COR-L47 (cell line): ENCODE measurements at places on chromosomes 1 and 21.

DNA sequence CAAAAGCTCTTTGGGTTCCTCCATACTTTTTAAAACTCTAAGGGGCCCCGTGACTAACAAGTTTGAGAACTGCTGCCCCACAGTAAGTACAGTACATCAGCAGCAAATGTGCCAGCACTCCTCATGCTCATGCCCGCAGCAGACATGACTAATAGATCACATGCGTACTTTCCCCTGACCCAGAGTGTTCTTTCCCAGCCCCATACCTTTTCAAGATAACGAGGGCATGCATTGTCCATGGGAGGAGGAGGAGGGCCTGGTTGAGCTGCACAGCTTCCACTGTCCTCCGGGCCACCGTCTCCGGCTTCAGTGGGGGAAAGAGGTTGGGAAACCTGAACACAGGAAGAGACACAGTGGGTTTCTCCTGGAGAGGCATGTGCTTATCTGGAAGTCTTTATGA lies 45.5 kb downstream of the DHRS3 start:
- DNase-seq, result no peak

DNA sequence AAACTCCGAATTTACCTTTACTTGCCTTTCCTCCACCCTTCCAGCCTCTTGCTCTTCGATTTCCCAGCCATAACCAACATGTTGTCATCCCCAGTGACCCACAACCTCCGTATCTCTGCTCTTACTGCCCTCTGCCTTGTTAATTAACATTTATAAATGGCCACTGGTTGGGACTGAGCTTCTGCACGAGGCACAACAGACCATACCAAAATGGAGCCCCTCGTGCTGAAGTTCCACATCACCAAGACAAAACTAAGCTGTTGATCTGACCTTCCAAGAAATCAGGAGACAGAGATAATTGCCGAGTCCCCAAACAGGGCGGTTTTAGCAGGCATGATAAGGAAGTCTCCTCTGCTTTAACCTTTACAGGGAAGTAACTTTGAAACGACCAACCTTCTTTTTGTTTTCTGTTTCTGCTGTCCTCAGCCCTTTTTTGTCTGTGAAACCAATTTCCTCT lies 71.9 kb downstream of the NMNAT2 start:
- DNase-seq, result no peak

DNA sequence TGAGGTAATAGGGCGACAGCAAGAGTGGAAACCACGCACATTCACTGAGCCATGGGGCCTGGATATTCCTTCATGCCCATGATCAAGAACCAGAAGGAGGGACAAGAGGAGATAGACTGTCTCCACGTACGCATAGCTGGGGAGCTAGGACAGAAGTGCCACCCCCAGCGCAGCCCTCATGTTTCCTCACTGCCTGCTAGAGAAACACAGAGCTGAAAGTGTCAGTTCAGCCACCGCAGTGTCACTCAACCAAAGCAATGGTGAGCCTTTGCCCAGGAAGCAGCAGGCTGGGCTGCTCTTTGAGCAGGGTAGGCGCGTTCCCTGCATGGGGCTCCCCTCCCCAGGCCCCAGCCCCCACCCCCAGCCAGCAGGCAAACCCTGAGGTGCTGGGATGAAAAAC lies 68.5 kb downstream of the STUM start:
- no peak for DNase-seq

- DNase-seq, result no peak
These were observed 14.8 kb downstream of the CD2 start for GRCh38 chr1:116769104-116769452.

- no peak for DNase-seq
These were observed 14.7 kb downstream of the OVGP1 start for GRCh38 chr1:111412839-111413238.

- DNase-seq, result no peak
These were observed 14.6 kb upstream of the PRRC2C start for GRCh38 chr1:171470726-171471125.

GRCh38 chr1:222711319-222712252 lies 705 bp downstream of the AIDA start:
- DNase-seq, result peak; percentile 28

DNA sequence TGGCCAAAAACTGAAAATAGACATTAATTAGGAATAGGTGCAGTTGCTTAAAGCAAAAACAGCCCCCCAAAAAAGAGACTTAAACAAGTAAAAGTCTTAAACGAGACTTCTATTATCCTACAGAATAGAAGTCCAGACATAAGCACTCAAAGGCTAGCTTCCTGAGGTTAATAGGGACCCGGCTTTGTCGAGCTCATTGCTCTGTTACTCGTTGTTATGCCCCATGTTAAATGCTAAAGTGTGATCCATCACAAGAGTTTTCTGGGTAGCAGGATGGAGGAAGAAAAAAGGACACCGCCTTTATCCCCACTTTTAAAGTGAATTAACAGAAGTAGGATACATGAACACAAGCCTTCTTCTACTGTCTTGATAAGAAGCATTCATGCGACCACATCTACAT lies 10.6 kb downstream of the CD1D start:
- DNase-seq, result no peak

- no peak for DNase-seq
These were observed 84.9 kb upstream of the ARHGEF16 start for GRCh38 chr1:3369446-3370076.

DNA sequence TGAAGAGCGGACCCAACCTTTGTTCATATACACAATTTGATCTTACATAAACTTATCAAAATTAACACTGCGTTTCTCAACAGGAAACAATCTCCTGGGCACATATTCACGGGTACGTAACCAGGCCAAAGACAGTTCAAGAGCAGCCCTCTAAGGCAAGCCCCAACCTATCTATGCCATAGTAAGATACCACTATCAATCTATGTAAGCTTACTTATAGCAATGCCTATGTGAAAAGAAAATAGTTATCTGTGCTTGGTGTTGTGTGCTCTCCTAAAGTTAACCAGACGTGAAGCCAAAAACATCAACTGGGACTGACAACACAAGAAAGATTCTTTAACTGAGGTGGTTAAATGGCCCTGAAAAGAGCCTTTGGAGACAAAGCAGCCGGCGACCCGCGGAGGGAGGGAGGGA lies 49.4 kb upstream of the BOLA1 start:
- no peak for DNase-seq

GRCh38 chr1:214427871-214428277 lies 123.5 kb downstream of the PTPN14 start:
- no peak for DNase-seq

- DNase-seq, result no peak
These were observed 170.7 kb downstream of the DHRS3 start for GRCh38 chr1:12447307-12447706.

GRCh38 chr1:39892601-39893595 lies 8.8 kb downstream of the MYCL start:
- peak; percentile 100 for DNase-seq

DNA sequence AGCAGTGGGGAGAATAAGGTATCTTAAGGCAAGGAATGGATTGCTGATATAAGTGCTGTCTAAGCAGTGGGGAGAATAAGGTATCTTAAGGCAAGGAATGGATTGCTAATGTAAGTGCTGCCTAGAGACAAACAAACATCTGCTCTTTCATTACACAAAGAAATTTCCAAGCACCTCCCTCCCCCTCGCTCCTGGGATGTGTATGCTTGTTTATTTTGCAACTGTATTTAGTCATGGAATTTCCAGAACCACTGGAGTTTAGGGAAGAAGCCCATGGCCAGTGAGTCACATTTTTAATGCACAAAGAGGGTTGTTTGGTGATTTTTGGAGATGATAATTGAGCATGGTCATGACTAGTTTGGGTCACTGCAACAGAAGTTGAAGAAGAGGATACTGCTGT lies 21.5 kb downstream of the PDPN start:
- DNase-seq, result no peak

DNA sequence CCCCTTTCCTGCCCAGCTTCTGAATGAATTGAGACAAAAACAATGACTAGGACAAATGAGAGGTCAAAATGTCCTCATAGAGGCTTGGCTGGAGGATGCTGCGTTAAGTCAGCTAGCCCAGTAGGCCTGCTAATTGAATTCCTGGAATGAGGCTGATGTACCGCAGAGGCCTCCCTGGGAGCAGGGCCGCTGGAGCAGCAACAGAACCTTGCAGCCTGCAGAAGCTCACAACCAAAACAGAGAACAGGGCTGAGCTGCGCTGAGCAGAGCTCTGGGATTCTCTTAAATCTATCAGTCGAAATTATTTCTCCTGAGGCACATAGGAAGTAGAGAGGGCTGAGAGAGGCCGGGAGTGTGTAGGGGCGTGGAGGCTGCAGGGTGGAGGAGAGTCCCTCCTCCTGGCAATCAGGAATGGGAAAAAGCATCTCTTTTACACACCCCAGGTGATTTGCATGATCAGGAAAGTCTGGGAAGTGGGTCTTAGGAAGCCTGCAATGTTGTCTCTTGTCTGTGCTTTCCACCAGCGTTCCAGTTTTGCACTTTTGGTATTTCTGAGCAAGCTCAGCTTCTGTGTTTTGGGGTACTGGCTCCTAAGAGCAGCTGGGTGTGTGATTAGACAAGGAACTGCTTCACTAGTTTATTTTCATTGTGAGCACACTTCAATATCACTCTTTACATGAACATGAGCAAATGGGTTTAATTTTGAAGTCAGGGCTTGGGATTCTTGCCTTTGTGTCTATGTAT lies 66.5 kb downstream of the RYR2 start:
- DNase-seq, result no peak

GRCh38 chr1:155064111-155064831 lies 731 bp downstream of the EFNA4 start:
- peak; percentile 42 for DNase-seq

- no peak for DNase-seq
These were observed 72.4 kb downstream of the ITPKB start for GRCh38 chr1:226666692-226667091.

GRCh38 chr1:3992103-3992556 lies 92.1 kb upstream of the C1orf174 start:
- no peak for DNase-seq

- DNase-seq, result no peak
These were observed 113.5 kb downstream of the LHX9 start for GRCh38 chr1:198030682-198031081.

GRCh38 chr21:23960769-23961168 lies 1646.5 kb downstream of the MRPL39 start:
- DNase-seq, result peak; percentile 65

DNA sequence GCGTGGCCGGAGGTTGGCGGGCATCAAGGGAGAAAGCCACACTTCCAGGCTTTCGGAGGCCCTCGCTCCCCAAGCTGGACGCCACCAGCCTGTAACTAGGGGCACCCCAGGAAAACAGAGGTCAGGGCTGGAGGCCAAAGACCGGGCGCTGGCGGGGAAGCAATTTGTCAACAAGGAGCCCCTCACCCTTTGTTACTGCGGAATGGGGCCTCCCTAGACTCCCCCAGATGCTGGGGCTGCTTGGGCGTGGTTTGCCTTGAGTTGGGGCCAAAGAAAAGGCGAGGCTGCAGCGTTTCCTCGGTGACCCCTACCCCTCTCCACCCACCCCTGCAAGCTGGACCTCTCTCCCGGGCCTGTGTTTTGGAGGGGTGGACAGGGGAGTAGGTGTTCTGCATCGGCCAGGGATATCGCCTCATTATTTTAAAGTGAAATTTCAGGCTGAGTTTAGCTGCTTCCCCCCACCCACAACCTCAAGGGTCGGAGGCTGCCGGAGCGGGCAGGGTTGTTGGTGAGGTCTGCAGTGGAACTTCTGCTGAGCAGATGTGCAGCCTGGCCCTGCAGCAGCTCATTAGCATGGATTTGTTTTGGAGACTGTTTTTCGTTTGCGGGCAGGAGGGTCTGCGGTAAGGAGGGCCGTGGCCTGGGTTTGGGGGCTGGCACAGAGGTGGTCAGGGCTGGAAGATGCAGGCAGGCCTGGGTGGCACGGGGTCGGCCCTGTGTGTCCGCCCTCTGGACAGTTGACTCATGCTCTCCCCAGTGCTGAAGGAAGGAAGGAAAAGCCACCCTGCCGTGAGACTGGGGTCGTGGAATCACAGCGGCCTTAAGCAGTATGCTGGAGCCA lies 1.5 kb downstream of the NBL1 start:
- no peak for DNase-seq

DNA sequence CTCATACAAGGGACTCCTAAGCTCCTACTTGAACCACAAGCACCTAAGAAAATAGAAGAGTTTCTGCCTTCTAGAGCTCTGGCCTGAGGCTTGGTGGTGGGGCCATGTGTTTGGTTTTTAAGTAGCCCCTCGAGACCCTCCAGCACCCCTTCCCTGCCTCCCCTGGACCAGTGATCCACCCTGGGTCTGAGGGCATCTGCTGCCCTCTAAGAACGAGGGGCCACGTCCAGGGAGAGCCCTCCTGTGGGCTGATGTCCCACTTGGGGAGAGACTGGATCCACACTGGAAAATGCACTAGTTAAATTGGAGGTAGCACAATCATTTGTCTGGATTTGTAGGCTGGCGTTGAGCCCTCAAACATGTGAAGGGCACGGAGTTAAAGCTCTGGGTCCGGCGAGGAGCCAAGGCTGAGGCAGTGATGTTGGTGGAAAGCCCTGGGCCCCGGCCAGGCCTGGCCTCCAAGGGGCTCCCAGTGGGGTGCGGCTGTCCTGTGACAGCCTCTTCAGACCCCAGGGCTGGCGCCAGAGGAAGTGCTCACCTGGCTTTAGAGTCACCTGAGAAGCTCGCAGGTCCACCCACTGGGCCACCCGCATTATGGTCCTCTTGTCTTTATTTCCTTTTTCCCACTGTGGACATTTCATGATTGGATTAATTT lies 65.2 kb downstream of the SLC37A1 start:
- DNase-seq, result no peak

- no peak for DNase-seq
These were observed 1.2 kb downstream of the LMNA start for GRCh38 chr1:156115514-156116374.

GRCh38 chr1:64135462-64136223 lies 67.8 kb upstream of the UBE2U start:
- no peak for DNase-seq

GRCh38 chr1:53111073-53111556 lies 31.3 kb downstream of the SLC1A7 start:
- no peak for DNase-seq

- no peak for DNase-seq
These were observed 228.9 kb upstream of the ADGRL4 start for GRCh38 chr1:79235301-79236002.

GRCh38 chr1:95033843-95034242 lies 38.9 kb downstream of the ALG14 start:
- DNase-seq, result no peak

DNA sequence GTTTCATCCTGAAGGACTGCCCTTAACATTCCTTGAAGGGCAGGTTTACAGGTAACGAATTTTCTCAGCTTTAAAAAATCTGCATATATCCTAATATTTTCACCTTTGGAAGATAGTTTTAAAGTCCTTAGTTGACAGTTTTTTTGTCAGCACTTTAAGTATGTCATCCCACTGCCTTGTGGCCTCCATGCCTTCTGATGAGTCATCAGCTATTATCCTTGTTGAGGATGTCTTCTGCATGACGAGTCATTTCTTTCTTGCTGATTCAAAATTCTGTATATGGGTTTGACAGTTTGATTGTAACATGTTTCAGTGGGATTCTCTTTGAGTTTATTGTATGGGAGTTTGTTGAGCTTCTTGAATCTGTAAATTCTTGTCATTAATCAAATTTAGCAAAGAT lies 500.6 kb downstream of the DISC1 start:
- no peak for DNase-seq

DNA sequence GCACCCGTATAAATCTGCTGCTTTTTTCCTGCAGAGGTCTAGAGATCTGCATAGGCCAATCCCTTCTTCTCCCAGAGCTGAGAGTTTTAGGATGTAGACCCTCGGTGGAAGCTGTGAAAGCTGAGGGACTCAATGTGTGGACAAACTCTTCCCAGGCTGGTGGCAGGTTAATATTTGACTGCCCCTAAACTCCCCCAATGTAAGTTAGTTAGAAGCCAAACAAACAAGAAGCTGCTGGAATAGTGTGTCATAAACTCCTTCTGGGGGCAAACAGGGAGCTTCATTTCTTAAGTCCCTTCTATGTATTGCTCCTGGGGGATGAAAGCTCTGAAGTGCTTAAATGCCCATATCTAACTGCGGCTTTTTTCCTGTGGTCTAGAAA lies 72.3 kb downstream of the SCMH1 start:
- DNase-seq, result no peak
